Posterior cingulate gyrus (tissue), 11 donors: ENCODE measurements at places on chromosomes 12 and 14.
A peak's percentile ranks its signal among the peaks of the same experiment; 100 is the strongest.

DNA sequence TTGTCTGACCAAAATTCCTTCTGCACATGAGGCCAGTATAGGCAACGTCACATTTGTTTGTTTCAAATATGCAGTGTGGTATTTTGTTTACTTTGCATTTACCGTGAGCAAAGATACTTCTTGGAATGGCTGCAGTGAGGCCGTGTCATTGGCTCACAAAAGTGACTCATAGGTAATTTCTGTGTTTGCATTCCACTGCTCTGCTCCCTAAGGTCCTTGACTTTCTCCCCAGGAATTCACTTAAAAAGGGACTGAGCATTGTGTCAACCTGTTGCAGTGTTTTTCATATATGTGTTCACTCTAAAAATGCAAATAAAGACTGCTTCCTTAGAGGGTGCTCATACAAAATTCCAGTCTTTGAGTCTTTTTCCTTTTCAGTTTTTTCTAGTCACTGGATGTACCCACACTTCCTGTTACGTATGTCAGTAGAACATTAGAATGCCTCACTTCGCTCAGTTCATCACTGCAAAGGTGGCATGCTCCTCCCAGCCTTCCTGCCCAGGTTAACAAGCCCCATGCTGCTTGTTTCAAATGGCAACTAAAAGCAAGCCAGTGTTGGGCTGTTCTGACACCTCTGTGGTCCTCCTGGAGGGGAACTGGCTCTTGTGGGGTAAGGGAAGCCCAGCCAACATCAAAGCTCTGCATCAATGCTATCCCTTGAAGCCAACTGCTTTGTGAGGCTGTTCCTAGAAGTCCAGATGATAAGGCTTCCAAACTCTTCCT, 9.1 kb downstream of the C12orf76 start:
- DNase-seq: no peak

GRCh38 chr14:37665479-37665878, 70.0 kb downstream of the TTC6 start:
- no peak for DNase-seq

GRCh38 chr14:58171090-58171489, 19.1 kb upstream of the ARMH4 start:
- peak; percentile 82 for DNase-seq

- no peak for DNase-seq
Measured at GRCh38 chr12:64820593-64820992, 3.9 kb upstream of the TBC1D30 start.

- DNase-seq: no peak
Measured at GRCh38 chr12:57621497-57622292, 10.5 kb downstream of the ARHGEF25 start.

- DNase-seq: no peak
Measured at GRCh38 chr12:62588916-62589315, 122.3 kb downstream of the MON2 start.

DNA sequence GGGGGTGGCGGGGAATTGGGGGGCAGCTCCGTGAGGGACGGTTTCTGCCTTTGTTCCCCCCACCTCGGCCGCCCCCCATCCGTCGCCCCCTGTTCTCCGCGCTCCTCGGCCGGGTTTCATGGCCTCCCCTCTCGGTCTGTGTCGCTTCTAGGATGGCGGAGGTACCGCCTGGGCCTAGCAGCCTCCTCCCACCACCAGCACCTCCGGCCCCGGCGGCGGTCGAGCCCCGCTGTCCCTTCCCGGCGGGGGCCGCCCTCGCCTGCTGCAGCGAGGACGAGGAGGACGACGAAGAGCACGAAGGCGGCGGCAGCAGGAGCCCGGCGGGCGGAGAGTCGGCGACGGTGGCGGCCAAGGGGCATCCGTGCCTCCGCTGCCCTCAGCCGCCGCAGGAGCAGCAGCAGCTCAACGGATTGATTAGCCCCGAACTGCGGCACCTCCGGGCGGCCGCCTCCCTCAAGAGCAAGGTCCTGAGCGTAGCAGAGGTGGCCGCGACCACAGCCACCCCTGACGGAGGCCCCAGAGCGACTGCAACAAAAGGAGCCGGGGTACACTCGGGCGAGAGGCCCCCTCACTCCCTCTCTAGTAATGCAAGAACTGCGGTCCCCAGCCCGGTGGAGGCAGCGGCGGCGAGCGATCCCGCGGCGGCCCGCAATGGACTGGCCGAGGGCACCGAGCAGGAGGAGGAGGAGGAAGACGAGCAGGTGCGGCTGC, 575 bp downstream of the NAA30 start:
- peak; percentile 33 for DNase-seq

GRCh38 chr12:94909663-94910062, 93.8 kb downstream of the NDUFA12 start:
- DNase-seq: no peak

GRCh38 chr12:6829536-6830220, 1.5 kb downstream of the P3H3 start:
- DNase-seq: no peak

DNA sequence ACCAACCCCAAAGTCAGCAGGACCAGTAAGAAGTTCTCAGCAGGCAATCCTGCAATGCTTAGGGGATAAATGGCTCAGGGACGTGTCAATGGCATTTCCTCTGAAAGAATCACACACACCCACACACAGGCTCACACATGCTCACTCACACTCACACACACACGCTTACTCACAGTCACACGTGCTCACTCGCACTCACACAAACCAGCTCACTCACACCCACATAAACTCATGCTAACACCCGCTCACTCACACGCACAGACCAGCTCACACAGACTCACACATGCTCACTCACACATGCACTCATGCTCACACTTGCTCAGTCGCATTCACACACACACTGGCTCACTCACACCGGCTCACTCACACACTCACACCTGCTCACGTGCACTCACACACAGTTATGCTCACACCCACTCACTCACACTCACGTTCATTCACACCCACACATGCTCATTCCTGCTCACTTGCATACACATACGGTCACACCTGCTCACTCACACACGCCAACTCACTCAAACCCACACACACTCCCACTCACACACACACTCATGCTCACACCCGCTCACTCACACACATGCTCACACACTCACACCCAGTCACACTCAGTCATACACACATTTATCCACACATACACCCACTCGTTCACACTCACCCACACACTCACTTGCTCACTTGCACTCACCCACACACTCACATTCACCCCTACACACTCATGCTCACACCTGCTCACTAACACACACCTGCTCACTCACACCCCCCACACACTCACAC, 436.8 kb downstream of the BCL11B start:
- DNase-seq: no peak

- DNase-seq: no peak
Measured at GRCh38 chr12:92717202-92717601, 14.4 kb downstream of the PLEKHG7 start.

DNA sequence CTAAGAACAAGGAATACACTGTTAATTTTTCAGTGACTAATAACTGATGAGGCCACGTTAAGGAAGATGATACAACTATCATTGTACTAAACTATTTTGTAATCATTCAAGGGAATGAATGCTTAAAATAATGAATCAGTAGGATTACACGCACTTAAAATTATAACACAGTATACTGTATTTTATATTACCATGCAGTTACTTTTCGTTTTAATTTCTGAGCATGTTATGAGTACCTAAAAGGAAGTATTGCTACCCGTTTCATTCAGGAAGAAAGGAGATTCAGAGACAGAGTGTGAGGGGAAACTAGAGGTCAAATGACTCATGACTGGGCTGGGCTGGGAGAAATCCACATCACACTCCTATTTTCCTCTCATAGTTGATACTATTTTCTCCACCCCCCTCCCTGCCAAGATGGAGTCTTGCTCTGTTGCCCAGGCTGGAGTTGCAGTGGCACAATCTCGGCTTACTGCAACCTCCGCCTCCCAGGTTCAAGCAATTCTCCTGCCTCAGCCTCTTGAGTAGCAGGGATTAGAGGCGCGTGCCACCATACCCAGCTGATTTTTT, 202.0 kb downstream of the PPM1H start:
- no peak for DNase-seq

GRCh38 chr12:65891219-65891618, 66.9 kb downstream of the HMGA2 start:
- no peak for DNase-seq

DNA sequence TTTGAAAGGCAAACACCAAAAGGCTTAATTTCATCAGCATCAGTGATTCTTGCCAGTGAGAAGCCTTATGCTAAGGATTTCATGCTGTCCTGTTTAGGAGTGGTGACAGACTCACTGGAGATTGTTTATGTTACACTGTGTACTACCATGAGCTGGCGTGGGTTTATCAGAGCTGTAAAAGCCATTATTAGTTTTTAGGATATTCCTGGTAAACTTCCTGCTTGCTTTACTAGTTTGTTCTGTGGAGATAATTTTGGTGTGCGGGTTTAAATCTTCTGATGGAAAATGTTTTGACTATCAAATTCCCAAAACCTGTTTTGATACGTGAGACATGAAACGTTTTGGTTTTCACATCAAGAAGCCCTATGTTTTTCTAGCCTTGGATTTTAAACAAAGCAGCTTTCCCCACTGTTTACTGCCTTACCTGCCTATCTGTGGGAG, 15.2 kb downstream of the PPFIBP1 start:
- no peak for DNase-seq

GRCh38 chr12:81597928-81598604, 161.1 kb downstream of the PPFIA2 start:
- DNase-seq: no peak

GRCh38 chr14:33786091-33786825, 164.6 kb downstream of the EGLN3 start:
- no peak for DNase-seq

- peak; percentile 61 for DNase-seq
Measured at GRCh38 chr14:90060312-90060964, 1.4 kb upstream of the KCNK13 start.

DNA sequence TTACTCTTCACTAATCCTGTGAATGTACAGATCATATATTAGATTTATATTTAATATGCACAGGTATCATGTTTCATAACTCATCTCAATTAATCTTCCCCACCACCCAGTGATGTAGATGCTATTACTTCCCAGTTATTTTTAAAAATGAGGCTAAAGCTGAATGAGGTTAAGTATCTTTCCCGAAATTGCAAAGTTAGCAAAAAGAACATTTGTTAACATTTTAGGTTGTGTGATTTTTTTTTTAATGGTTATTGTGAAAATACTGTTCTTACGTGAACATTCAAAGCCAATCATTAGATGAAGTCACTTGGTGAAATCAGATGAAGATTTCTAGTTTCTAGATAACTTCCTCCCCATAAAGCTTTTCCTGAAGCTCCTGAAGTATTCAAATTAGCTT, 186.9 kb upstream of the PLEKHA5 start:
- DNase-seq: no peak

- DNase-seq: no peak
Measured at GRCh38 chr12:89960607-89961394, 252.2 kb upstream of the ATP2B1 start.

DNA sequence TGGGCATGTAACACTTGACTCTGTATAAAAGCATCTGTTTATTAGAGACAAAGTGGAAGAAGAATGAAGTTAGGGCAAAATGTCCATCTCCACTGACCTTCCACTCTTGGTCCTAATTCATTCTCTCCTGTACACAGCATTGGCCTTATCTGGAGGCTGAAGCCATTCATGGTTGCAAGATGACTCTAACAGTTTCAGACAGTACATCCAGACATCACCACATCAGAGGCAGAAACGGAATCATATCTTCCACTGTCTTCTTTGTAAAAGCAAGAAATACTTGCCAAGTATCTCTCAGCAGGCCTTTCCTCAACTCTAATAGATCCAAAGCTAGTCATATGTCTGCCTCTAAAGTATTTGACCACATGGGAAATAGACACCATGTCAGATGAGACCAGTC, 41.1 kb downstream of the PTHLH start:
- DNase-seq: no peak

- DNase-seq: peak; percentile 55
Measured at GRCh38 chr12:124939079-124939420, 24.6 kb upstream of the UBC start.

GRCh38 chr14:51578853-51579252, 72.9 kb upstream of the FRMD6 start:
- no peak for DNase-seq

DNA sequence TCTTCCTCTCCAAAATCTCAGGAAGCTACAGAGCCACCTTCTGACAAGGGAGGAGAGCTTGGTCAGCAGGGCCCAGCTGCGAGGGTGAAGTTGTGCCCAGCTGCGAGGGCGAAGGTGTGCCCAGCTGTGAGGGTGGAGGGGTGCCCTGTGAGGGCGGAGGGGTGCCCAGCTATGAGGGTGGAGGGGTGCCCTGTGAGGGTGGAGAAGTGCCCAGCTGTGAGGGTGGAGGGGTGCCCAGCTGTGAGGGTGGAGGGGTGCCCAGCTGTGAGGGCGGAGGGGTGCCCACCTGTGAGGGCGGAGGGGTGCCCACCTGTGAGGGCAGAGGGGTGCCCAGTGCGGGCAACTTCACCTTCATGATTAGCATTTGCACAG, 20.4 kb upstream of the TTC7B start:
- no peak for DNase-seq

GRCh38 chr14:74242021-74242779, 3.0 kb downstream of the VSX2 start:
- DNase-seq: no peak

DNA sequence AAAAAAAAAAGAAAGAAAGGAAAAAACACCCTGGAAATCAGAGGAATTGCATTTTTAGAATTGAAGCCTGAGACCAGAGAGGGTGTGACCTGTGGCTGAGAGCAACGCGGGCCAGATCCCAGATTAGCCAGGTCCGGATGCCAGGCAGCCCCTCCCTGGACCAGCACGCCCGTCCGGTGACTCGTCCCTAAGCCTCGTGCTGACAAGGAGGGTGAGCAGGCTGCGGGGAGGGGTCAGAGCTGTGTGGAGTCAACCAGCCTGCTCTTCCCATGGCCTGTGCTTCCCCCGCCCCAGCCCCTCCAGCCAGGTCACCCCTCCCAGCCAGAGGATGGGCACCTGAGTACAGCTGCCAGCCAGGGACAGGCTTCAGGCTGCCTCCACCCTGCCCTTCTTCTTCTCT, 4.2 kb upstream of the KLC1 start:
- DNase-seq: no peak

DNA sequence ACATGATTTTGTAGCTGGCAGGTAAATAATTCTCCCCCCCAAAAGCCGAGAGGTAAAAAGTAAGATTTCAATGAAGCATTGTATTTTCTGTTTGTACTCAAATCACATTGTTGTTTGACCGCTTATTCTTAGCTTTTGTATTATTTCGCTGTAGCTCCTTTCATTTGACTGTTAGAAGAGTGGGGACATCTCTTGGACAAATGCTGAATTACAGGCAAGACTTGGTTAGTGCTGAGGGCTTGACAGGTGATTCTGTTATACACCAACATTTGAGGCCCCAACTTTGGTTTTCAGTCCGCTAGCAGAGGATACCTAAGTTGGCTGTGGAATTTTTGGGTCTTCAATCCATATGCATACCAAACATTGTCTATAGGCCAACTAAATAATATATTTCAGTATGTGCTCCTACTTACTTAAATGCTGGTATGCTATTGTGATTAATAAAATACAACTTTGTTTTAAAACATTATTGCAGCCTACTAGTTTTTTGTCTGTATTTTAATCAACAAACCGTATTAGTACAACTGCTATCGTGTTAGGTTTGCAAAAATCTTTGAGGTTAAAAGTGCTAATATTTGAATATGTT, 102.2 kb downstream of the ERC1 start:
- DNase-seq: no peak
